ENCODE measurements at places on chromosomes 3 and 15.

- DNase-seq, result no peak
Observed at GRCh38 chr15:85306946-85307686, 73.3 kb upstream of the AKAP13 start.

DNA sequence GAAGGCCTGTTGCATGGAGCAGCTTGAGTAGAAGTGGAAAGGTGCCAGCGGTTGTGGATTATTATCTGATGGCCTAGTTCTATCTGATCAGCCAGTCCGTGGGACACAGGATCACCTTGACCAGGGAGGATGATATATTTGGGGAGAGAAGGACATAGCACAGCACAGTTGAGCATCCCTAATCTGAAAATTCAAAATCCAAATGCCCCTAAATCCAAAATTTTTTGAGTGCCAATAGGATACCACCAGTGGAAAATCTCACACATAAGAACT lies 6.0 kb downstream of the CSPG4 start:
- DNase-seq, result no peak

DNA sequence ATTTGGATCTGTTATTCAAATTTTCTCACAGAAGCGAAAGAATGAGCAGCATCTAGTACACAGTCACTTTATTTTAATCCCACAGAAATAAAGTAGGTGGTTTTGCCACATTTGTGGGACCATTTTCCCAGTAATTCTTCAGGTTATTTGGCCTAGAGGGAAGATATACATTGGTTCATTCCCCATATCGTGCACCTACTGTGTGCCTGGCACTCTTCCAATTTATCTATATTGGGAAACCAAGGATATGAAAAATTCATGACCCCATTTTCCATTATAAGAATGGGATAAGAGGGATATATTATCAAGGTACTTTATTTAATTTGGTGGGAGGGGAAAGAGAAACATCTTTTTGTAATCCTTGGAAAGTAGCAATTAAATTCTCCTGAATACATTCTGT lies 35.1 kb downstream of the TRIP4 start:
- DNase-seq, result no peak

DNA sequence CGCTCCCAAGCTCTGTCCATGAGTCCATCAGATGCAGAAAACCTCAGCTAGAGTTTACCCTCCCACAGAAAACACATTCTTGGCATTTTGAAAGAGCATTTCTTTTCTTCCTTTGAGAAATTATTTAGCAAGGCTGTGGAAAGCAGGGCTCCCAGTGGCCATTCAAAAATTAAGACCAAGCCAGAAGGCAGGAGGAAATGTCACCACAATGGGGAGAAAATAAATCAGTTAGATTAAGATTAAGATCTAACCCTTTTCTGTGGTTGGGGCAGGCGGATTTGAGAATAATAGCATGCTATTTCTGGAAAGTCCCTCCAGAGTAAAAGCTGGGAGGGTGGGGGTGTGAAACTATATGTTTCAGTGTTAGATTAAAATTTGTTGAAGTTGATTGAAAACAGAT lies 20.2 kb downstream of the LRIG1 start:
- no peak for DNase-seq

DNA sequence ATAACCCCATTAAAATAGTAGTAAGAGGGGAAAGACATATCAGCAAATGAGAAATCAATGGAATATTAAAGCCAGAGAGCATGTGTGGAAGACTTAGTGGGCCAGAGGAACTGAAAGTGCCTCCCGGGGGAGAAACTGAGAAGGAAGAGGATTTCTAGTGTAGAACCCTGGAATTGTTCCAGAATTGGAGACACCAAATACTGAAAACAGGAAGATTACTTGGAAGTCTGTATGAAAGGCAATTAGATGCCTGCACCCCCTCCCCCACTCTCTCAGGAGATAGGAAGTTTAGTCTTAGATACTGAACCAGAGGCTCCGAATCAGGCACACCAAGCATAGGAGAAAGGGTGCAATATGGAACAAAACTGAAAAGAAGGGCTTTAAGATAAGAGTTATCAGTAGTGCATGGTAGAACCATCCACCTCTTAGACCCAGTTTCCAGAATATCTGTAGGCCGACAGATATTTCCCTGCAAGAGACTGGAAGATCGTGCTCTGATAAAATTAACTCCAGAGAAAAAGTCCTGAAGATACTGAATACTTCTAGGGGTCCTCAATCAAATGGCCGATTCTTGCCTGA lies 32.4 kb downstream of the KLHL18 start:
- peak; percentile 27 for DNase-seq

Data from gastrocnemius medialis (tissue), 4 donors.